ENCODE measurements at places on chromosomes 3 and 15.

- no peak for DNase-seq
These were observed 31.5 kb upstream of the ZNF502 start for GRCh38 chr3:44680921-44681455.

DNA sequence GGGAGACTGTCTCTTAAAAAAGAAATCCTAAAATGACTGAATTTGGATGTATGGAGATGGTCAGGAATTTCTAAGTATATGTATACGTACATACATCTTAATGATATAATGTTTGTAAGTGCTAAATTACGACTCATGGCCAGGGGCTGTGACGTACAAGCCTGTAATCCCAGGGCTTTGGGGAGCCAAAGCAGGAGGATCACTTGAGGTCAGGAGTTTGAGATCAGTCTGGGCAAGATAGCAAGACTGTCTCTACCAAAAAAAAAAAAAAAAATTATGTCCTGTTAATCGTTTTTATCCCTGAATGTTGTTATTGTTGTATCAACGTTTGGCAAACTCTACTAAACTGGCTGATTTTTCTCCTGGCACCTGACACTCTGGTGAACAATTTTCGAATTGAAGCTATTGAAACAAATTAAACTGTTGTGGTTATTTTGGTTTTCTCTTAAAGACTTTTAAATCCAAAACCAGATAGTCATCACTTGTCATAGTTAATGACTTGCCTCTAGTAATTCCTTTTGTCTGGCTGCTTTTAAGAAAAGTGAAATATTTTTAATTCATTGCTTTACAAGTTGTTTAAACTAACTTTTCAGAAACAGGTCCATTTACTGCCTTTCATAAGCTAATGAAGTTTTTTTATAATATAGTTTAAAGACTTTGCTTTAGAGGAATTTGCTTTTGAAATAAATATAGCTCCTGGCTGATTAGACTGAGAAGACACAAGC is 7.0 kb downstream of the MORF4L1 start:
- no peak for DNase-seq

- no peak for DNase-seq
These were observed 55.2 kb downstream of the RPL22L1 start for GRCh38 chr3:170814822-170815221.

- no peak for DNase-seq
These were observed 978 bp upstream of the RSL24D1 start for GRCh38 chr15:55197719-55198118.

DNA sequence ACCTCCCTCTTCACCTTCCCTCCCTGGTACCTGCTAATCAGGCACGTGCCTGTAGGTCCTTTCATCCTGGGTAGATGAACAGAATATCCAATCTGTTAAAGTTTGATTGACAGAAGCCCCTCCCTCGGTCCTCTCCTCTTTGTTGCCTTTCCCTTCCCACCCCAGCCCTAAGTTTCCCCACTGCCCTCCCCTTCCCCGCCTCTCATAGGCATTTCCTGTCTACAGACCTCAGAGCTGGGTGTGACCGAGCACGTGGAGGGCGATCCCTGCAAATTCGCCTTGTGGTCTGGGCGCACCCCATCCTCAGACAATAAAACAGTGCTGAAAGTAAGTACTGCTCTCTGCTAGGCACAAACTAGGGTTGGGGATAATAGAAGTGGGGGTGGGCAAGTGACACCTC is 239.2 kb upstream of the UMPS start:
- no peak for DNase-seq

DNA sequence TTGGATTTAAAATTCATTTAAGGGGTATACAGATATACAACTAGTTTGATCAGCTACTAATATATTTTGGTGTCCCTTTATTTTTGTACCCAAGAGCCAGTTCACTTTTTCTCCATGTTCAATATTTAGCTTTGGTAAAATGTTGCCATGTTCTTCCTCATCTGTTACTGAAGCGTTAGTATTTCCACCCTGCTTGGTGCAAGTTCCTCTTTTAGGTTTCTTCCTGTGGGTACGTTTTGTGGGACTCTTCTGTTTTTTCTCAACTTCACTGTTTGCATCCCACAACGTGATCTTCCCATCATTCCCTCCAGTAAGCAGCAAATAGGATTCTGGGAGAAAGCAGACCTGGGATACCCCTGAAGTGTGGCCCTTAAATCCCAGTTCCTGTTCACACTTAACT is 14.1 kb downstream of the WDR53 start:
- no peak for DNase-seq

GRCh38 chr15:101810876-101811275 is 1.1 kb upstream of the OR4F15 start:
- DNase-seq = no peak

DNA sequence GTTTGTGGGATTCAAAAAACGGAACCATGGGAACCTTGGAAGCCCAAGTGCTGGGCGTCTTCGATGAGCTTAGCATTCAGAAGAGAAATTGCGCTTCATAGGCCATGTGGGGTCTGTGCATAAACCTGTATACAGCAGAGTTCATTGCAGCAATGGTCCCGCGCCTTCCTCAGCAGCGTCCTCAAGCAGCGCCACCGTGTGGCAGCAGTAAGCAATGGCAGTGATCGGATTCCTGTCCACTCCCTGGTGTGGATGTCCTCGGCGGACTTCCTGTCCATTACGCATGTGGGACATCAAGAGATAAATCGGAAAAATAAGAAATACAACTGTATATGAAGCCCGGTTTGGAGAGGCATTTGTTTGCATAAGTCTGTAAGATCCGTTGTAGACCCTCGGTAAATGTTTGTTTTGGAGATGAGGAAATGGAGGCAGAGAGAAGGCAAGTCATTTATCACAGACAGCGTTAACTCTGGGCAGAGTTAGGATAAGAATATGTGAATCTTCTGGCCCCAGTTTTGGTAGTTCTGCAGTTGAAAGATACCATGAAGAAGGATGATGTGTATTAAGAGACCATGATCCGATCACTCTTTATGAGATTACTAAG is 57.7 kb downstream of the CNTN4 start:
- DNase-seq = no peak

DNA sequence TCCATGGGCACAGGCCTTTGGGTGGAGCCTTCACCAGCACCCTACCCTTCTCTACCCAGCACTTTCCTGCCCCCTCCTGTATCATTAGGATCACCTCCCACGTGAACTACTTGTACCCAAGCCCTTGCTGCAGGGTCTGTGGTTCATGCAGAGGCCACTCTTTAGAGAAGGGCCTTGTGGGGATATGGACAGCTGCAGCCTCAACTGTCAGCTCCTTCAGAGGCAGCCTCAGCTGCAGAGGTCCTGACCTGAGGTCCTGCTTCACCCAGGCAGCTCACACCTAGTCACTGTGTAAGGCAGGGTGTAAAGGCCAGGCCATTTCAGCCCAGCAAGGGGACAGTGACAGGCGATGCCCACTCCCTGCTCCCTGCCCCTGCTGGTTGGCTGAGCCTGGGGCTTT is 448.6 kb upstream of the PROK2 start:
- no peak for DNase-seq

- DNase-seq = no peak
These were observed 36.9 kb downstream of the RFTN1 start for GRCh38 chr3:16476636-16477035.

- no peak for DNase-seq
These were observed 1.3 kb downstream of the FEM1B start for GRCh38 chr15:68278595-68279405.

GRCh38 chr3:135802171-135802570 is 163.4 kb upstream of the PPP2R3A start:
- DNase-seq = no peak

DNA sequence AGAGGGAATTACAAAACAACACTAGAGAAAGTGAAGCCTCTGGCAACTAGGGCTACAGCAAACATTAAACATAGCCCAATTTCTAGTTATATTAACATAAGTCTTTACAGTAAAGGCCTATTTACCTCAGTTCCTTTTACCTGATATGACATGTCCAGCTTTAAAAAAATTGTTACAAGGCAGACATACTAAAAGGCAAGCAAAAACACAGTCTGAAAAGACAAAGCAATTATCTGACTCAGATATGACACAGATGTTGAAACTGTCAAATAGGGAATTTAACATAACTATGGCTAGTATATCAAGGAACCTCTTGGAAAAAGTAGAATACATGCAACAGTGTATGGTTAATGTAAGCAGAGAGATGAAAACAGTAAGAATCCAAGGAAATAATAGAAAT is 238.6 kb downstream of the RAP2B start:
- DNase-seq = no peak

GRCh38 chr15:47206358-47206978 is 510.8 kb upstream of the SEMA6D start:
- no peak for DNase-seq

- no peak for DNase-seq
These were observed 299.1 kb upstream of the TLE3 start for GRCh38 chr15:70396807-70397206.

GRCh38 chr15:72682772-72683171 is 3.2 kb downstream of the HIGD2B start:
- no peak for DNase-seq

GRCh38 chr3:8485141-8485870 is 16.3 kb upstream of the LMCD1 start:
- DNase-seq = no peak

GRCh38 chr3:197028728-197029510 is 698 bp downstream of the MELTF start:
- DNase-seq = no peak

GRCh38 chr3:133797396-133798105 is 8.1 kb upstream of the SRPRB start:
- DNase-seq = no peak

DNA sequence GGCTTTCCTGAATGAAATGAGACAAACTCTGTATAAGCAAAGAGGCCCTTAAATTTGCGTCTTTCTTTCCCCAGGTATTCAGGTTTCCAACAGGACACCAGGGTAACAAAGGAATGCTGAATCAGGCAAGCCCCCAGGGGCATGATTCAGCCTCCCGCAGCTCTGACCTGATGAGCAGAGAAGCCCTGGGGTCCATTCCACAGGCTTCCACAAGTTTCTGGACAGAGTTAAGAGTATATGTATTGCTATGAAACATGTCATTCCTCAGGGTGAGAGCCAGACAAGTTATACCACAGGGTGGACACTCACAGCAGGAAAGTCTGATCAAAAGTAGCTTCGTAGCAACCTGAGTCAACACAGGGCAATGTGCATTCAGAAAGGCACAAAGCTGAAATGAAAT is 68.1 kb upstream of the CTNNB1 start:
- DNase-seq = no peak

GRCh38 chr3:22779737-22780136 is 423.4 kb upstream of the UBE2E2 start:
- DNase-seq = no peak

DNA sequence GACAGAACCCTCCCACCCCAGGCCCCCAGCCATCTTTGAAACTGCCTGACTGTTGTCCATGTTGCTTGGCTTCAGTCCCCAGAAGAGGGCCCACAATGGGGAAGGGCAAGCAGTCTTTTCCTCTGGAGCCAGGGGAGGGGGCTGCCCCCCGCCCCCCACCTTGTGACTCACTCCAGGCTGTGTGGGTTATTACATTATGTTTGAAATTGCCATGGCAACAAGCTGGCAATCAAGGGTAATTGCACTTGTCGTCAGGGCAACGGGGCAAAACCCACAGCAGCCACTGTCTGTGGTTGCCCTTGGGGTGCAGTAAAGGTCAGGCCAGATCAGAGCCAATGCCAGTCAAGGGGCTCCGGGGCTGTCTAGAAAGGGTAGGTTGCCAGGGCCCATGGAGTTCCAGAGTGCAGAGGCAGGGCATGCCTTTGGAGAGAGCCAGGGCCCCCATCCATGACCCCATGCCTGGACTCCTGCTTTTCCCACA is 3.1 kb upstream of the CAMKV start:
- DNase-seq = no peak
